GM12892 (cell line): ENCODE measurements at places on chromosomes 1 and 21.

GRCh38 chr1:206896261-206896660 lies 982 bp upstream of the IL24 start:
- DNase-seq = no peak

DNA sequence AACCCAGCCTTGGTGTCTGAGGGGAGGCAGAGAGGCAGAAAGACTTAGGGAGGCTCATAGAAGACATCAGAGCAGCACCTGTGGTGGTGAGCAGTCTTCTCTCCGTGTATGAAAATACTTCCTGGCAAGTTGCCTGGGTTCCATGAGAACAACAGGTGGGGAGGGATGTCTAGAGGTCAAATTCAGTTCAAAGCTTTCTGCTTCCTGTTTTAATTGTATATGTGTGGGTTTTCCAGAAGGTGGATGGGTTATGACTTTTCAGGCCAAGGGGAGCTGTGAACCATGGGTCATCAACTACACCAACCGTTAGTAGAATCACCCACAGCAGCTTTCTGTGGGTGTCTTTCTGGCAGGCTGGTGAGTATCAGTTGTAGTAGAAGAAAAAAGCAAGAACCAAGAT lies 4.1 kb upstream of the FCRL2 start:
- DNase-seq = no peak

GRCh38 chr21:46544003-46544402 lies 60.9 kb downstream of the S100B start:
- no peak for DNase-seq

- DNase-seq = peak; percentile 36
Measured at GRCh38 chr1:28248273-28249012, 10.9 kb upstream of the SESN2 start.

DNA sequence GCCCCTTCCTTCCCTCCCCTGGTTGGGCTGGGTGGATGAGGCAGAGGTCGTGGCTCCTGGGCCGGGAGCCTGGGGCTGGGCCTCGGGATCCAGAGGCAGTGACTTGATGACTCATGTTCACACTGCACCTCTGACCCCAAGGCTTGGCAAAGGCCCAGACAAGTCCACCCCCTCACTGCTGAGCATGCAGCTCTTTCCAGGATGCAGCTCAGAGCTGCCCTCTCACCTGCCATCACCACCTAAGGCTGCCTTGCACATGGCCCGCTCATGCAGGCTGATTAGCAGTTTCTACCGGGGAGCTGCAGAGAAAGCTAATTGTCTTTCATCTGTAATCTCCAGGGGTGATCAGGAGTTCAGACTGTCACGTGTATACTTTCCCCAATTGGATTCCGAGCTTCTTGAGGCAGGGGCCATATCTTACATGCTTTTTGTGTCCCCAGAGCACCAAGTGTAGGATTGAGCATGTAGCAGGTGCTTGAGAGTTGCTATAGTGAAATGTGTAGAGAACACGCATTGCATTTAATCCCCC lies 62.1 kb downstream of the LRRN2 start:
- DNase-seq = no peak

- DNase-seq = no peak
Measured at GRCh38 chr1:221575605-221576004, 166.3 kb downstream of the DUSP10 start.

- DNase-seq = no peak
Measured at GRCh38 chr1:47805018-47805417, 192.2 kb downstream of the TRABD2B start.

DNA sequence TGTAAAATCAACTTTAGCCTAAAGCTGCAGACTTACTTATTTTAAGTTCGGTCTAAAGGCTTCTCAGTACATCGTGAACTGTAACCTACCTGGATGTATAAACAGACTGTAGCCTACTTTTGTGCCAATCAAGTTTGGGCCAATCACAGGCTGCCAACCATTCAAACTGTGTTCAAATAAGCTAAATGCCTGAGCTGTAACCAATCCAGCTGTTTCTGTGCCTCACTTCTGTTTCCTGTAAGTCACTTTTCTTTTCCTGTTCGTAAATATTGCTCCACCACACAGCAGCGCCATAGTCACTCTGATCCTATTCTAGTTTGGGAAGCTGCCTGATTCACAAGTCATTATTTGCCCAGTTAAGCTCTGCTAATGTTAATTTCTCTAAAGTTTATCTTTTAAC lies 37.5 kb upstream of the SLAMF9 start:
- DNase-seq = no peak

- DNase-seq = no peak
Measured at GRCh38 chr21:34046917-34047316, 26.5 kb upstream of the MRPS6 start.

GRCh38 chr1:208207388-208208131 lies 36.6 kb downstream of the PLXNA2 start:
- no peak for DNase-seq

DNA sequence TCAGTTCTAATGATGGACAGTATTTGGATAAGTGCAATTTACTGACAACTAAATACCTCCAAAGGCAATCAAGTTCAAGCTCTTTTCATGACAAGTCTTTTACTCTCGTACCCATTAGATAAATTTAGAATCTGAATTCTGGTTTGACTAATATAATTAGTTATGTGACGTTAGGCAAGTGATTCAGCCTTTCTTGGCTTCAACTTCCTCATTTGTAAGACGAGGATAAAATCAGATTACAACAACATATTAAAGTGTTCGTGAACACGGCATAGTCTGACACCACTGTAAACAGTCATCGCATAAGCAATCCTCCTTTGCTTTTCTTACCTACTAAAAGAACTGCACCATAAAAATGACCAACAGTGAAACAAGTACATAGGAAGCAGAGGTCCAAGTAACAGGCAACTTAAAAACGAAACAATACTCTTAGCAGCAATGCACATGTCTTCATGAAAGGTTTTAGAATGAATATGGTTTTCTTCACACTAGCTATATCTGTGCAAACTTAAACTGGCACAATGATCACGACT lies 25.7 kb downstream of the COA6 start:
- no peak for DNase-seq

DNA sequence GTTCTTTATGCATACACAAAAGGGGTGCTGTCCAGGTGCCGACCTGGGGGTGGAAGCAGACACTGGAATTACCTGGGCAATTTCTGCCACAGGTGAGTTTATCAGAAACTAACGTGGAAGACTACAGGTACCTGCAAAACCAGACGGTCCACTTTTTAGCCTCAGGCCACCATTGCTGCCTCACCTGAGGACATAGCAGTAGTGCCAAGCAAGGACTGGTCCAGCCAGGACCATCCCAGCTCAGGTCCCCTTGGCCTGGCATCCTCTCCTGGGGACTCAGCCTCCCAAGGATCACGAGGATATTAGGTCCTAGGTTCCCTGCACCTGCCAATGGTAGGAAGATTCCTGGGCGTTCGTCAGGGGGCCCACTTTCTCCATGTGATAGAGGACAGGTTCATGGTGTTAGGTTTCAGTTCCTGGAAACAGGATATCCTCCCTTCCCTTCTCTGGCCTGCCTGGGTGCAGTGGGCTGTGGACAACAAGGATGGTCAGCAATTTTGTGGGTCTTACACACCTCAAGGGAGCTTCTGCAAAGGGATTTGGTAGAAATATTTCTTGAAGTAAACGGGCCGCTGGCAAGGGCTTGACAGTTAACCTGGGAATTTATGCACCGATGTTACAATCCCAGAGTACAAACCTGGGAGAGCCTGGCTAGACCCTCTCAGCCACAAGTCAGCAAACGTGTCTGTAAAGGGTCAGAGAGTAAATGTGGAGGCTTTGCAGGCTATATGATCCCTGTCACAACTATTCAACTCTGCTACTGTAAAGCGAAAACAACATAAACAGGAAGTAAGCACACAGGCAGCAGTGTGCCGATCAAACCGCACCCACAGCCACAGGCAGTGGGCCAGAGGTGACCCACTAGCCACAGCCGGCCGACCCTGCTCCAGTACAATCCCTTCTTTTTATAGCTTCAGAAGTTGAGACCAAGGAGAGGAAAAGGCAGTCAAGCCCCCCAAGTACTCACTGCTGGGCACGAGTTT lies 71.4 kb upstream of the RAB4A start:
- no peak for DNase-seq

- DNase-seq = no peak
Measured at GRCh38 chr1:1972976-1973715, 30.4 kb downstream of the CFAP74 start.

- no peak for DNase-seq
Measured at GRCh38 chr1:8742022-8742924, 75.2 kb downstream of the RERE start.

DNA sequence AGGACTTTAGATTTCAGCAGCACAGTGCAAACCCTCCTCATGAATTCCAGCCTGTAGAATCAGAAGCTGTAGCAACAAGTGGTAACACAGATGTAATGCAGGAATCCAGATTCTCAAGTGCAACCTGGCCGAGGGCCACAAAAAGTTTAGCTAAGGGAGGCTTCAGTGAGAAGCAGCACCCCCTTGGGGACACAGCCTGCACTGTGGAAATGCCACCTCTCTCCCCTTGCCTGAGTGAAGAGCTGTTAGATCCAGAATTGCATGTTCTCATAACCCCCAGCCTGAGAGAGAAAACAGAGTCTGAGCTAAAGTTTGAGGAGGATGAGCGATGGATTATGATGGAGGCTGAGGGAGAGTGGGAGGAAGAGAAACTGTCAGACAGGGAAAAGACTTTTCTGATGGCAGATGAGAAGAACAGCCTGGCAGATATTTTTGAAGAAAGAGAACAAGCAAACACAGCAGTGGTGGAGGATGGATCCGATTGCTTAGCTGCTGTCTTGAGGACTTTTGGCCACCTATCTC lies 80.5 kb upstream of the BMP8A start:
- no peak for DNase-seq

DNA sequence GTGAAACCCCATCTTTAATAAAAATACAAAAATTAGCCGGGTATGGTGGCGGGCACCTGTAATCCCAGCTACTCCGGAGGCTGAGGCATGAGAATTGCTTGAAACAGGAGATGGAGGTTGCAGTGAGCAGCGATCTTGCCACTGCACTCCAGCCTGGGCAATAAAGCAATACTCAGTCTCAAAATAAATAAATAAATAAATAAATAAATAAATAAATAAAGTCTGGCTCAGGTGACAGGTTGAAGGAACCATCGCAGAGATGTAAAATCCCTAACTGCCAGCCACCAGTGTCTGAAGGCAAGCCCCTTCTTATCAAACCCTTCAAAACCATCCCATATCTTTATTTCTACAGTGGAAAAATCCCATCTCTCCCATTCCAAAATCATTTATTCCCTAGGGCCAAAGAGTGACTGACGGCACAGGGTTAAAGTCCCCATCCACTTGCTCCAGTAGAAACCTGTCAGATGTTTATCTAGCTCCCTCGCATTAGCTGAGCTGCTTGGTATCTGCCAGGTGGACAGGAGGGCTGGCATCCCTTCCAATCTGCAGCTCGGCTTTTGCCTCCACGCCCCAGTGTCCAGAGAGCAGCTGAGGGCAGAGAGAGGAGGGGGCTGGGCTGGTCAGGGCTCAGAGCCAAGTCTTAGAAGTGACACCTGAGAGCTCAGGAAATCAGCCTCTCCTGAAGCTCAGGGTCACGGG lies 5.0 kb downstream of the CSRP1 start:
- no peak for DNase-seq

DNA sequence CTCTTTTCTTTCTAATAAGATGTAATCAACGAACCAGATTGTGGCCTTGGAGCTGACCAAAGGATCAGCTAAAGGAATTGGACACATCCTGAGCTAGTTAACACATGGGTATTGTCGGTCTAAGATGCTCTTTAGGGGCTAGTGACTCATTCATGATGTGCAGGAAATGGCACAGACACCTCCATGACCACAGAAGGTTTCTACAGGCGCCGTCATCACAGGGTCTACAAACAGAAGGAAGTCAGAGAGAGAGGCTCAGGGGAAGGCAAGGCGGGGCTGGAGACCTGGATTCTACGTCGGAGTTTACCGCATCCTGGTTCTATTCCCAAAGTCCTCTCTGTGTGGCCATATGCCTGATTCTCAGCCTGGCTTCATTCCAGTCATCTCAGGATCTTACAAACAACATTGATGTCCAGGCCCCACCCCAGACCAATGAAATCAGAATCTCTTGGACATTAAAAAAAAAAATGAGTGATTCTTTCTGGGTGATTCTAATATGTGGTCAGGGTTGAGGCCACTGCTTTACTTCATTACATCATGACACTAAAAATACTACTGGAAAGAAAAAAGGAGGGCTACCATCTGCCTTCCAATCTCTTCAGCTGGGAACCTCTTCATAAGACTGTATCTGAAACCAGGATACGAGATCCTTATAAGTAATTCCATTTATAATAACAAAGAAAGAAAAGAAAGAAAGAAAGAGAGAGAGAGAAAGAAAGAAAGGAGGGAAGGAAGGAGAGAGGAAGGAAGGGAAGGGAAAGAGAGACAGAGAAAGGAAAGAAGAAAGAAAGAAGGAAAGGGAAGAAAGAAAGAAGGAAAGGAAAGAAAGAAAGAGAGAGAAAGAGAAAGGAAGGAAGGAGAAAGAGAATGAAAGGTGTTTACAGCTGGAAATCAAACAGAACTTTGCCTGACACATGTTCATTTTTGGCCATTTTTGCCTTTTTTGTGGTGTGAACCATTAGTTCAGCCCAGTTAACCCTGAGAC lies 11.6 kb upstream of the KCNJ15 start:
- no peak for DNase-seq

GRCh38 chr1:96721053-96721415 lies 550 bp upstream of the PTBP2 start:
- no peak for DNase-seq

DNA sequence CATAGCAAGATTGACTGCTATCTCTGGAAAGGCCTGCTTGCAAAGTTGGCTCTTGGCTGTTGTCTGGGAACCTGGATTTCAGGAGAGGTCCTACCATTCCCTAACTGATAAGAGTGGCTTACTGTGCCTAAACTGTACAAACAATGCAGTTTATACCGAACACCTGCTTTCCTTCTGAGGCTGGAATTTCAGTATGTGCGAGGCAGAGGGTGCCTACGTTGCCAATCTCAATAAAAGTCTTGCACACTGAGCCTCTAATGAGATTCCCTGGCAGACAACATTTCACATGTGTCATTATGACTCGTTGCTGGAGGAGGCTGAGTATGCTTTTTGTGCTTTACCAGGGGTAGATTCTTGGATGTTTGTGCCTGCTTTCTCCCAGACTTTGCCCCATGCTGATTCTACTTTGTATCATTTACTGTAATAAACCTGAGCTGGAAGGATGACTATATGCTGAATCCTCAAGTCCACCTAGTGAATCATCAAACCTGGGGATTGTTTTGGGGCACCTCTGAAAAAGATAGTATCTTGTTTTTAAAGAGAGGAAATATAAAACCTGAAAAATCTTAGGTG lies 58.9 kb upstream of the GNG4 start:
- DNase-seq = no peak

DNA sequence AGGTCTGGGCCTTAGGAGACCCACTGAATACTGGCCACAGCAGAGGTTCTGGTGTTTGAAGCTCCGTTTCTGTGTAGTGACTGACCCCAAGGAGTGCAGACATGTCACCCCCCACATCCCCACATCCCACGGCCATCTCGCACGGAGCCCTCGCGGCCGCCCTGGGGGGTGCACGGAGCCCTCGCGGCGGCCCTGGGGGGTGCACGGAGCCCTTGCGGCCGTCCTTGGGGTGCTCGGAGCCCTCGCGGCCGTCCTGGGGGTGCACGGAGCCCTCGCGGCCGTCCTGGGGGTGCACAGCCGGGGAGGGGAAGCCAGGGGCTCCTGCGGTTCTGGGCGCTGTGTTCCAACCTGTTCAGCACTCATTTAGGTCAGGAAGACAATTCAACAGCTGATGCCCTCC lies 68.4 kb downstream of the SCCPDH start:
- DNase-seq = no peak
